Activated gamma-delta T cell treated with Interleukin-2 at 50 U/mL for 16 hours (primary cell): ENCODE measurements at places on chromosomes 1 and 21.
A peak's percentile ranks its signal among the peaks of the same experiment; 100 is the strongest.

GRCh38 chr1:23814016-23814415 is 11.2 kb downstream of the HMGCL start:
- no peak for DNase-seq

DNA sequence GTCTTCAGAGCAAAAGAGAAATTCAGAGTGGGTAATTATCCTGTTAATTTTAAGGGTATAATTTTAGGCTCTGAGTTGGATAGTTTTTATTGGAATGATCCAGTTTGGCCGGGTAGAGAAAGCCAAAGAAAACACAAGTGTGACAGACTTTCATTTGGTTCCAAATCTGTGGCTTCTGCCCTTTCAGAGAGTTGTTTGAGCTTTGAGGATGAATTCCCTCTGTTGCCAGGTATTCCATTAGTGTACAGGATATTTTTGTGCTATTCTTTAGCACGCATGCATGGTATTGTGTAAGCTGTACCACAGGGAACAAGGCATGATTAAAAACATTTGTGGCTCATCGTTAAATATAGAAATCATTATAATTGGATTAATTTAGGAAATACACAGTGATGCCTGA is 384.4 kb downstream of the ADGRL2 start:
- no peak for DNase-seq

GRCh38 chr1:42801832-42802473 is 15.0 kb upstream of the ERMAP start:
- DNase-seq: no peak

- no peak for DNase-seq
Measured at GRCh38 chr1:50700621-50701020, 259.4 kb downstream of the FAF1 start.

- DNase-seq: no peak
Measured at GRCh38 chr1:14660801-14661200, 62.3 kb downstream of the KAZN start.

- DNase-seq: no peak
Measured at GRCh38 chr1:73463873-73464272, 734.1 kb downstream of the LRRIQ3 start.

GRCh38 chr21:19507682-19508260 is 1104.2 kb upstream of the TMPRSS15 start:
- no peak for DNase-seq

- no peak for DNase-seq
Measured at GRCh38 chr1:164659621-164660411, 100.8 kb downstream of the PBX1 start.

GRCh38 chr1:246450611-246451251 is 56.3 kb downstream of the SMYD3 start:
- DNase-seq: no peak

DNA sequence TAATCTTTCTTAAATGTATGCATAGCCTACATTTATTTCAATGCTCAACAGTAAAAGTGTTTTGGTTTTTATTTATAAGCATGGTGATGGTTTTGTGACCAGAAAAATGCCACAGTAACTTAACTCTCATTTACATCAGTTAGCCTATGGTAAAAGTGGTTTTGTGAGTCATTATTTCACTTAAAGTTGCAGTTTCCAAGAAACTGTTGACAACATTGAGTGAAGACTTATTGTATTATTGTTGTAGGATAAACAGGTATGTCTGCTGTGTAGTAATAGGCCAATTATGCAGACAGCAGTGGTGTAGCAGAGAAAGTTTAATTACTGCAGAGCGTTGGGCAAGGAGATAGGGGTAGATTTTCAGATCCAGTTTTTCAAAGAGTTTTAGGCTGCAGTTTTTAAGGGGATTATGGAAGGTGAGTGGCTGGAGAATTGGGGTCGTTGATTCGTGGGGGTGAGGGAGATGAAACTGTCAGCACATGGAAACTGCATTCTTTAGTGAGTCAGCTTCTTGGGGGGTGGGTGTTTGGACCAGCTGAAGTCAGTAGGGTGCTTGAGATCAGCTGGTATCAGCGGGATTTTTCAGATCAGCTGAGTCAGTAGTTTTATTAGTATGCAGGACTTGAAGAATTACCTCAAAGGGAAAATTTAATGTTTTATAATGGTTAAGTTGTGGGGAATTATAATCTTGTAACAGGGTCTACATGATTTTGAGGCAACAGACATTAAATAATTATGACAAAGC is 168.7 kb upstream of the FMN2 start:
- DNase-seq: no peak

DNA sequence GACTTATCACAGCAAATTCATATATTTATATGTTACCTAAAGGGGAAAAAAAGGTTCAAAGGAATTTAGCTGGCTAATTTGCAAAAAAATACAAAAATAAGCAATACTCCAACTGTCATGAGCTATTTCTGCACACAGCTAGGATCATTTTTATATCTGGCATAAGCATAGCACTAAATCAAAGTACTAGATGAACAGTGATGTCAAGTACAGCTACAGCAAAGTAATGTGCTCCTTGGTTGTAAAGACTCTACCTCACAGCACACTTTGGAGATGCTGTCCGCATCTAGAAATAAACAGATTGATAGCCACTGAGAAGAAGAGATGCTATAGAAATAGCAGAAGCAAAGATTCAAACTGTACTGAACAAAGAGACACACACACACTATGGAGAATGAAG is 125.4 kb downstream of the TGFBR3 start:
- no peak for DNase-seq

- DNase-seq: no peak
Measured at GRCh38 chr1:224637936-224638335, 21.8 kb downstream of the CNIH3 start.

- DNase-seq: no peak
Measured at GRCh38 chr1:47674189-47674588, 236.3 kb downstream of the FOXD2 start.

- peak; percentile 8 for DNase-seq
Measured at GRCh38 chr1:43565600-43566360, 35.1 kb downstream of the PTPRF start.

GRCh38 chr1:203273869-203274602 is 31.3 kb upstream of the BTG2 start:
- DNase-seq: no peak

DNA sequence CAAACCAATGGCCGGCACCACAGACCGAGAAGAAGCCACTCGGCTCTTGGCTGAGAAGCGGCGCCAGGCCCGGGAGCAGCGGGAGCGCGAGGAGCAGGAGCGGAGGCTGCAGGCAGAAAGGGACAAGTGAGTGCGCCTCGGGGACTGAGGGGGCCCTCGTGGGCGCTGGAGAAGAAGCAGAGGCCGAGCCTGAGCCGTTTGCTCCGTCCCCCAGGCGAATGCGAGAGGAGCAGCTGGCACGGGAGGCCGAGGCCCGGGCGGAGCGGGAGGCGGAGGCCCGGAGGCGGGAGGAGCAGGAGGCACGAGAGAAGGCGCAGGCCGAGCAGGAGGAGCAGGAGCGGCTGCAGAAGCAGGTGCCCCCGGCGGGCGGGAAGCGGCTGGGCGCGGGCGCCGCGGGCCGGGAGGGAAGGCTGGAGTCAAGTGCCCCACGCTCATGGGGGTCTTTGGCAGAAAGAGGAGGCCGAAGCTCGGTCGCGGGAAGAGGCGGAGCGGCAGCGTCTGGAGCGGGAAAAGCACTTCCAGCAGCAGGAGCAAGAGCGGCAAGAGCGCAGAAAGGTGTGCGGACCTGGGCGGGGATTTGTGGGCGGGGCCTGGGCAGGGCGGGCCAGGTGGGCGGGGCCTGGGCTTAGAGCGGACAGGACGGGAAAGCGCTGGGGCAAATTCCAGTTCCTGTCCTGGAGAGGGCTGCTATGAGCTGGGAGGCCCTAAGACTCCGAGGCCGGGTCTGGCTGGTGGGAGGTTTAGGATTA is 22.7 kb downstream of the MAP7D1 start:
- no peak for DNase-seq

- DNase-seq: no peak
Measured at GRCh38 chr1:69707103-69707502, 139.4 kb downstream of the LRRC7 start.

DNA sequence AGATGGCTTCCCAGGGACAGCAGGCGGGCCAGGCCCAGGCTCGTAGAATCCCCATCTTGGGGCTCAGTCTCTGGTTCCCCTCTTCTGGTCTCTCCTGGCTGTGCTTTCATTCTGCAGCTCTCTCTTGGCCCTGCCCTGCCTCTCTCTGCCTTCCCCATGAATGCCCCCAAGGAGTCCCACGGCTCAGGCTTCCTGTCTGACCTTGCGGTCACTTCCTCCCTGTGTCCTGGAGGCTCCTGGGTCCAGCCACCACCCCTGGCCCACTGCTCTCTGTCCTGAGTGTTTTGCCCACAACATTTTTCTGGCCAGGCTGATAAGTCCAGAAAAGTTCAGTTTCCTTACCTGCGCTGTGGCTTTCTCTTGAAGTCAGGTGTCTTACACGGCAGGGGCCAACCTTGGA is 29.1 kb downstream of the PIGP start:
- DNase-seq: no peak

- DNase-seq: no peak
Measured at GRCh38 chr1:240122639-240123613, 31.2 kb downstream of the FMN2 start.

- no peak for DNase-seq
Measured at GRCh38 chr1:224722838-224723237, 106.7 kb downstream of the CNIH3 start.

- DNase-seq: no peak
Measured at GRCh38 chr1:25725482-25725881, 74.5 kb upstream of the SELENON start.

- no peak for DNase-seq
Measured at GRCh38 chr1:118252624-118253023, 67.6 kb upstream of the SPAG17 start.

DNA sequence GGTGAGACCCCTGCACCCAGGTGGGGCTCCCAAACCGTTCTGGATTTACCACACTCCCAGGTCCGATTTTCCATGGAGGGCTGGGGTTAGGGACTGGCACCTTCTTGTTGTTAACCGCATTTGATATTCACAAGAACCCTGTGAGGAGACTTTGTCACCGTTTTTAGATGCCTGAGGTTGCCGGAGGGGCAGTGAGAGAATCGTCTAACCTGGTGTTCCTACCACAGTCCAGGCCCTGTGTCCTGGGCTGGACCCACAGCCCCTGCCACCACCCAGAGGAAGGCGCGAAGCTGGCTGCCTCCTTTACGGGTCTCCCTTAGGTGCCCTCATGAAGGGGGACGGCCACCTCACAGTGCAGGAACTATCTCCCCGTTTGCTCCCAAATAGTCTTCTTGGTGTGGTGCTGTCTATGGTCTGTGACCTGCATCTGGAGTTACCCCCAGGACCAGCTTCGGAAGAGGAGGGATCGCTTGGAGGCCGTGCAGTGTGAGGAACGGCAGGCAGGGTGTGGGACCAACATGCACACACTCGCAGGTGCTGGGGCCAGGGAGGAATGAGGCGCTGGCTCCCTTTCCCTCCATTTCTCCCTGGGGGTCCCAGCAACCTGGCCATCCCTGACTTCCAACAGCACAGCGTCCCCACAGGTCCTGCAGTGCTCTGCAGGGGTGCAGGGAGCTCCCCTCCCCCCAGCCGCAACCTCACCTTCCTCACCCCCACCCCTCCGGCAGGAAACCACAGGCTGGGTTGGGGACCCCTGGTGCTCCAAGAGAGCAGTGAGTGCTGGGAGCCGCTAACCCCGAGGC is 7.0 kb downstream of the SIM2 start:
- no peak for DNase-seq

DNA sequence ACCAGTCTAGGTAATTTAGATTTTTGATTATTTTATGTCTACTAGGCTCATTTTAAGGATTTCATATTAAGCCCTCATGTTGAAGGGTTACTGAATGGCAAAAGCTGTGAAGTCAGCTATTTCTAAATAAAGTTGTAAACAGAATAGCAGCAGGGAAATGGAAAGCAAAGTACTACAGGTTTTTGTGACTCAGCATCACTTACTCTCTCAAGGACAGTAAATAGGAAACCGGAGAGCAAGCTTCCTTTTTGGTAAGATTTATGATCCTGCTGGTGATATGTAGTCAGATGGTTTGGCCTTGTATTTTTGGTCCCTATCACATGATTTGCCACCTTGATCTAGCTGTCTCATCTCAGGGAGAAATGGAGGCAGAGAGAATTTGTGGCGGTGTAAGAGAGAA is 226.0 kb downstream of the RPS6KC1 start:
- no peak for DNase-seq

GRCh38 chr1:173360487-173361063 is 116.6 kb upstream of the PRDX6 start:
- no peak for DNase-seq

DNA sequence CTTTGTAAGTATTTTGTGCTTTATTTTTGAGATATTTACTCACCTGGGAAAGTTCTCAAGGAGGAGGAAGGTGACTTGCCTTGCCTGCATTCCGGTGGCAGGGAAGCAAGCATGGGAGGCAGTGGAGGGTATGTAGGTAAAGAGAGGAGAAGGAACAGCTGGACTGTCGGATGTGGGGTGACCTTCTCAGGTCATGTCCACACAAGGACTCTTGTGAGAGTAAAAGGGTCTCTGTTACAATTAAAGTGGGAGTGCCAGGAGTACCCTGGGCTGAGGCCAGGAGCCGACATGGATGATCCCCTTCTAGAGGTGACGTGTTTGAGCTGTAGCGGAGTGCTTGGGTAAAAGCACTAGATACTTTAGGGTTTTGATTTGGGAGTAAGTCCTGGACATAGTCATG is 25.0 kb downstream of the UBE4B start:
- no peak for DNase-seq

DNA sequence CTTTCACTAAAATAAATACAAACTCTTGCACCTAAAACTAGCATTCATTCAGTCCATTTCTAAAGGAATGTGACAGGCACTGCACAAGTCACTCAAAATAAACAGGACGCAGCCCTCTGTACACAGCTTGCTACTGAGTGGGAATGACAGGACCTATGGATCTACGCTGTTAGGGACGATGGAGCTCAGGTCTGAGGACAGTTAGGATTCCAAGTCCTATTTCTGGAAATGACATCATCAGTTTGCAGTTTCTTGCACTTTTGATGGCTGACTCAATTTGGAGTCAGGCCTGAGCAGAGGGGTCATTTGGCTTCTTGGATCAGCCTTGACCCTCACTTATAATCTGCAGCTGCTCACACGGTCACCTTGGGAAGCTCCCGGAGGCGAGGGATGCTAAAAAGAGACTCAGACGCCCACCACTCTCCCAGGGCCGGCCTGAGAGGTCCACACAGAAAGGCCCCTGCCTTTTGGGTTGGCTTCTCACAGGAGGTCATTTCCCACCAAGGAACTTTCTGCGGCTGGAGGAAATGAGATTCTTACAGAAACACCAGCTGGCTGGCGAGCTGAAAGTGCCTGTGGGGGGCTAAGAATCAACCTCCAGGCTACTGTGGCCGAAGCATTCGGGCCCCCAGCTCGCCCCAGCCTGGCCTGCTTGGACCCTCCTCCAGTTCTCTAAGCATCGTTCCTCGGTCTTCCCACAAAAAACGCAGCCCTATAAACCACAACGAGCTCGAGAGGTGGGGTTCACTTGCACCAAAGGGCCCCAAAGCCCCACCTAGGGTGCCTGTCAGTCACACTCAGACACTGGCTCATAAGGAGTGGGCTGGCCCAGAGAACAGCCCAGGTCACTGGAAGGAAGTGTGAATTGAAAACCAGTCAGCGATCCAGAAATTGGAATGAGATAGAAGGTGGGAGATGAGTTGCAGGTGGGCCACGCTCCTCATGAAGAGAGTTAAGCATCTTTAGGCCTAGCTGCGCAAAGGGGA is 8.9 kb upstream of the PDE9A start:
- DNase-seq: no peak

GRCh38 chr1:181175356-181175910 is 86.9 kb downstream of the IER5 start:
- no peak for DNase-seq

- DNase-seq: no peak
Measured at GRCh38 chr1:148307583-148308185, 155.6 kb upstream of the NBPF11 start.
